ENCODE measurements at places on chromosomes 11 and 22.

DNA sequence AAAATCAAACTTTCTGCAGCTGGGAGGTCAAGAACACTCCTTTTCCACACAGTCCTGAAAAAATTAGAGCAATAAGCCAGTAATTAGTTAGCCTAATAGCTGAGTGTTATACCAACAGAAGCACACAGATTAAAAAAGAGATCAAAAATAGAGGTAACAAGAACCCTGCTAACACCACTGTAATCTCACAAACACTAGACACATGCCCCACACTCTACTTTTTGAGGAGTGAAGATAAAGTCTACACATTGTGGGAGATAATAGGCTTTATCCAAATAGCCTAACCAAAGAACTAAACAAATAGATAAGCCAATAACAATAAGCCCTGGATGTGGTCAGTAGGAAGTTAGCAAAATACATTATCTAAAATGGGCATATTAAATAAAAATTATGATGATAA, 372.7 kb upstream of the ANO5 start:
- no peak for DNase-seq

GRCh38 chr22:40898850-40899357, 37.0 kb upstream of the DNAJB7 start:
- DNase-seq: peak; percentile 79

- DNase-seq: peak; percentile 33
These were observed 6.5 kb downstream of the ARSA start for GRCh38 chr22:50621356-50621880.

DNA sequence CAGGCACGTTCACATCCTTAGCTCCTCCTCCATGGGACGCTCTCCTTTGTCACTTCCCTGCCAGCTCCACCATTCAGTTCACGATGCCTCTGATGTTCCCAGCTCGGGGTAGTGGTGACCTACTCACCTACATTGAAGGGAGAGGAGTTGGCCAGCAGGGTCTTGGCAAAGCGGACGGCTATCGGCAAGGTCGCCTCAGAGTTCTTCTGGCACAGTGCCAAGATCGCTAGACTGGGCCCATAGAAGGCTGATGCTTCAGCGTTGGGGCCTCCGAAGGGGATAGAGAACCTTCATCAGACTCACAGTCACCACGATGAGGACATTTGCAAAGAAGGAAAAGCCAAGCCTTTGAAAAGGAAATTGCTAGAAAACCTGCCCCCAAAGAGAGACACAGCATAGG, 3.0 kb downstream of the CBLIF start:
- DNase-seq: no peak

GRCh38 chr11:44252999-44253602, 56.8 kb downstream of the ALX4 start:
- no peak for DNase-seq

GRCh38 chr22:30792456-30792855, 97.8 kb downstream of the OSBP2 start:
- no peak for DNase-seq

DNA sequence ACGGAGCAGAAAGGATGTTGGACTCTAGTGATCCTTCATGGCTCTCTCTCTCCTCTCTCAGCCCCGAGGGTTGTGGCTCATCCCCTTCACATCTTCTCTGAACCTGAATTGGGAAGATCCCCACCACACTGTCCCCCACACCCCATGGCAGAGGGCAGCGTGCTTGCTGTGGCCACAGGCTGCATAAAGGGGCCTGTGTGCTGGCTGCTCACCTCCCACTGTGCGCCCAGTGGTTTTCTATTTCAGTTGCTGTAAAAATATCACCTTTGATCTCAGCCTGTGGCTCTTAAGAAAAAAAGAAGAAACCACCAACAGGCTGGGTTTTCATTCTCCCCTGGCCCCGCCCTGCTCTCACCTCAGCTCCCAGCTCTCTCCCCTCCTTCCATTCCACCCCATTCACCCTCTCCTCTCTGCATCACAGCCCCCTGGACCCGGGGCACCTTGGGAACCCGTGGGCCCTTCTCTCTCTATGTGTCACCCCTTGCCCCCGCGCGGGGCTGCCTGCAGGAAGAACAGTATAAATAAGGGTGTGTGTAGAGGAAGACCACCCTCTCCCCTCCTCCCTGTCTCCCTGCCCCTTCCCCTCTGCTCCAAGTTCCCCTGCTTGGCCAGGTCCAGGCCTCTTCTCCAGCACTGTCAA, 25.8 kb upstream of the WNT11 start:
- no peak for DNase-seq

- DNase-seq: no peak
These were observed 28.3 kb downstream of the DRD2 start for GRCh38 chr11:113446938-113447337.

DNA sequence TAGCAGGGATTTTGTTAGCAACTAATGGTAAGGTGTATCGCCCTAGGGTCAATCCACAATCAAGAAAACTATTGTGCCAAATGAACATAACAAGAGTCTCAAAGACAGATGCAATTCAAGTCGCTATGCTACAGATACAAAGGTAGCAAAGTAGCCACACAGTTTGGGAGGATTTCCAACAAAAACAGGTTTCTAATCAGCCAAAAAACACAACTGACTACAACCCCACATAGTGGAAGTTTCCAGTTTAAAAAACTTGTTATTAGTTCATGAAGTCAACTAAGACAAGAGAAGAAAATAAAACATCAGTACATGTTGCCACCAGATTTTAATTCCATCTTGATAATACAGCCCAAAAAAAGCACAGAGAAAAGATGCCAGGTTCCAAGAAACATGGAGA, 38.0 kb downstream of the MYH9 start:
- no peak for DNase-seq

DNA sequence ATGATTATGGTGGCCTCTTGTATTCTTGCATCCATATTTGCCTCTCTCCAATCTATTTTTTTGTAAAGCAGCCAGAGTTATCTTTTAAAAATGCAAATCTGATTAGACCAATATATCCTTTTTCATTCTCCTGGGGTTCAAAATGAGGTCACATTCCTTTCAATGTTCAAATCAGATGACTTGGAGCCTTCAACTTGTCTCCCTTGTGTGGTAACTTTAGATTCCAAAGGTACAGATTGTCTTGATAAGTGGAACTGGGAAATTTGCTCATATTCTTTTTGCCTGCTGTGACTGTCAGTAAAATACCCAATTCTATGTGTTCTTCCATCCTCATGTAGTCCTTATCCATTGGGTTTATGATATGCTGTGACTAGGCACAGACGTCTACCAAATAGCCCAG, 15.1 kb upstream of the CAPRIN1 start:
- no peak for DNase-seq

DNA sequence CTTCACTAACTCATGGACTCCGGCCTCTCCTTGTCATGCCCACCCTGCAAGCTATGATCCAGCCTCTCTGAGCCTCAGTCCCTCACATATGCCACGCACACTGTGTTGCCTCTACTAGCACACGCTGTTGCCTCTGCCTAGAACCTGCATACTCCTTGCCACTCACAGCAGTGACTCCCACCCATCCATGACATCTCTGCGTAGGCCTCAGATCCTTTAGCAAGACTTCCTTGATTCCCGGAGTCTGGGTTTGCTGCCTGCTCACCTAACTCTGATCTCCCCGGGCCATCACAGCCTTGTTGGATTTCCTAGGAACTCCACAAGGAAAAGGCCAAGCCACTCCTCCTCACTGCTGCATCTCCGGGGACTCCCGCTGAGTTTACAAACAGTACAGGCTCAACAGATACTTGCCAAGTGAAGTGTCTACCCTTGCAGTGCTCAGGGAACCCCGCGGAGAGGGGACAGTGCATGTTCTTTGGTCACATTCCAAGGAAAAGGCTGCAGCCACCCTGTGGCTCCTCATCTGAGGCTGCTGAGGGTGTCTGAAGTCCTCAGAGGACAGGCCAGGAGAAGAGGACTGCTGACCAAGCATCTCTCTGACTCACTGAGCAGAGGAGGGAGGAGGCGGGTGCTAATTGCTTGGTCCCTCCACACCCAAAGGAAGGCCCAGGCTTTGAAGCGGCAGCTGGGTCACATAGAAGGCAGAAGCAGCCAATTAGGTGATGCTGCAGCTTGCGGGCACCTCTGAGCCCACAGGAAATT, 42.4 kb upstream of the NAV2 start:
- DNase-seq: peak; percentile 32

Measured in inflammatory macrophage treated with lipopolysaccharide for 1 hour (primary cell).